ENCODE measurements at places on chromosomes 12 and 14.

GRCh38 chr12:127809275-127809674 lies 457.7 kb upstream of the TMEM132C start:
- H3K27me3 ChIP-seq: no peaks in the 10 kb centered on the region
- no peak overlapping the region for H3K4me3 ChIP-seq
- no peaks in the 10 kb centered on the region for H3K36me3 ChIP-seq
- DNase-seq: no peak

- no peaks in the 10 kb centered on the region for H3K36me3 ChIP-seq
- no peak overlapping the region for H3K4me3 ChIP-seq
- DNase-seq: no peak
- no peaks in the 10 kb centered on the region for H3K27me3 ChIP-seq
These were observed 89.8 kb downstream of the ZFP36L1 start for GRCh38 chr14:68703093-68703492.

- H3K4me3 ChIP-seq: no peak overlapping the region
- H3K27ac ChIP-seq: peak overlapping the region; percentile 86
- H3K27me3 ChIP-seq: peaks cover 17% of the 10 kb centered on the region
- DNase-seq: peak; percentile 83
- H3K4me1 ChIP-seq: peaks cover 86% of the 10 kb centered on the region
- H3K36me3 ChIP-seq: no peaks in the 10 kb centered on the region
These were observed 5.1 kb downstream of the AHNAK2 start for GRCh38 chr14:104973135-104973384.

- H3K4me3 ChIP-seq: no peak overlapping the region
- no peaks in the 10 kb centered on the region for H3K4me1 ChIP-seq
- no peak overlapping the region for H3K27ac ChIP-seq
- no peak for DNase-seq
These were observed 58.6 kb downstream of the ANKRD9 start for GRCh38 chr14:102451064-102451352.

DNA sequence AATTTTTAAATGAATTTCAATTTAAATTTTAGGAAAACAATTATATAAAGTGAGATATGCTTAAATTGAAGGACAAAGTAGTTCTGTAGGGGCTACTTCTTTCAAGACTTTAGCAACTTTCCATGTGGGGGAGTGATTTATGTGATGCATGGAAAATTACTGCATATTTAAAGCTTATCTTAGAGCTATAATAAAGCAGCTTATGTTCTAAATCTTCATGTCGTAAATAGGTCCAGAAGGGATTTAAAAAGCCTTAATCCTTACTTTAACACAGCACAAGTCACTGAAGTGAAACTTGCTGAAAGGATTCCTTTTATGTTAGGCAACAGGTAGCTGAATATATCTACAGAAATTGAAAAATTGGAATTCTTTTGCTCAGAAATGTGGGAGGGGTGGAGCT lies 340.4 kb downstream of the NAV3 start:
- H3K27me3 ChIP-seq: no peaks in the 10 kb centered on the region
- no peaks in the 10 kb centered on the region for H3K36me3 ChIP-seq
- no peak for DNase-seq
- no peaks in the 10 kb centered on the region for H3K4me1 ChIP-seq
- no peak overlapping the region for H3K4me3 ChIP-seq
